ENCODE measurements at places on chromosomes 6 and 20. TPM values are rescaled to one million over a fixed set of nuclear protein-coding genes. Genes with fewer than 3 reads are reported as not detected.

- DNase-seq: no peak
- peaks cover 54% of the 10 kb centered on the region for H3K36me3 ChIP-seq
- peaks cover 15% of the 10 kb centered on the region for H3K4me1 ChIP-seq
Measured at GRCh38 chr6:118464620-118465019, 83.5 kb upstream of the PLN start.

DNA sequence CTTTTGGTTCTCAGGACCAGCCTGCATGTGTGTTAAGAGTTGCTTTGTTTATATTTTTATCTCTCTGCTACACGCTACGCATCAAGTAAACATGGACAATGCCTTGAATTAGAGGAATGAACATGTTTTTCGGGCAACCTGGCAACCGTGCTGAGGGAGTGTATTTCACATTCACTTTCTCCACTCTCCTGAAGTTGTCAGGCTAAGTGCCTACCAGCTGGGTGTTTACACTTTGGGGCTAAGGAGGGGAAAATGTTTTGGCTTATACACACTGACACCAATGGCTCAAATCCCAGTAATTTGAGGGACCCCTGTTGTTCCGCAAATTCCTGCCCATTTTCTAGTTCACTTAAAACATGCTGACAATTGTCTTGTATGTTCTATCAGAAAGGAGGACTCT, 141.5 kb upstream of the PDE7B start:
- H3K27ac ChIP-seq: no peak overlapping the region
- no peaks in the 10 kb centered on the region for H3K36me3 ChIP-seq
- no peak overlapping the region for H3K4me3 ChIP-seq
- no peaks in the 10 kb centered on the region for H3K4me1 ChIP-seq
- DNase-seq: no peak

- H3K27me3 ChIP-seq: no peaks in the 10 kb centered on the region
- no peaks in the 10 kb centered on the region for H3K36me3 ChIP-seq
- DNase-seq: no peak
- no peaks in the 10 kb centered on the region for H3K4me1 ChIP-seq
- H3K27ac ChIP-seq: no peak overlapping the region
Measured at GRCh38 chr6:134658596-134658995, 291.3 kb downstream of the ALDH8A1 start.

DNA sequence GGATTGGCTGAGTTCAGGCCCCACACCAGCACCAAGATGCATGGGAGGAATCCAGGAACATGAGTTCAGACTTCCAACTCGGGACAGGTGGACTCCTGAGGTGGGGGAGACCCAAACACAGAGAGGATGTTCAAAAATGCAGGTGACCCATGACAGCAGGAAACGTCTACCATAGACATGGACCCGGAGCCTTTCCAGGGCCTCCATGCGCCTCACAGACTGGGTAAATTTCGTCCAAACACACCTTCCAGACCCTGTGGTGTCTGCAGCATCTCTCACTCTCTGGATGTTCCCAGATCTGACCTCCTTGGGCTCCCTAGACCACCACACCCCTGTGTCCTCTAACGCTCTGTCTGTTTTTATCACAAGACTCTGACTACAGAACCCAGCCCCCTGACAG, 87.7 kb downstream of the PXDC1 start:
- no peak for DNase-seq
- H3K27ac ChIP-seq: no peak overlapping the region
- no peak overlapping the region for H3K4me3 ChIP-seq
- peaks cover 2% of the 10 kb centered on the region for H3K27me3 ChIP-seq

DNA sequence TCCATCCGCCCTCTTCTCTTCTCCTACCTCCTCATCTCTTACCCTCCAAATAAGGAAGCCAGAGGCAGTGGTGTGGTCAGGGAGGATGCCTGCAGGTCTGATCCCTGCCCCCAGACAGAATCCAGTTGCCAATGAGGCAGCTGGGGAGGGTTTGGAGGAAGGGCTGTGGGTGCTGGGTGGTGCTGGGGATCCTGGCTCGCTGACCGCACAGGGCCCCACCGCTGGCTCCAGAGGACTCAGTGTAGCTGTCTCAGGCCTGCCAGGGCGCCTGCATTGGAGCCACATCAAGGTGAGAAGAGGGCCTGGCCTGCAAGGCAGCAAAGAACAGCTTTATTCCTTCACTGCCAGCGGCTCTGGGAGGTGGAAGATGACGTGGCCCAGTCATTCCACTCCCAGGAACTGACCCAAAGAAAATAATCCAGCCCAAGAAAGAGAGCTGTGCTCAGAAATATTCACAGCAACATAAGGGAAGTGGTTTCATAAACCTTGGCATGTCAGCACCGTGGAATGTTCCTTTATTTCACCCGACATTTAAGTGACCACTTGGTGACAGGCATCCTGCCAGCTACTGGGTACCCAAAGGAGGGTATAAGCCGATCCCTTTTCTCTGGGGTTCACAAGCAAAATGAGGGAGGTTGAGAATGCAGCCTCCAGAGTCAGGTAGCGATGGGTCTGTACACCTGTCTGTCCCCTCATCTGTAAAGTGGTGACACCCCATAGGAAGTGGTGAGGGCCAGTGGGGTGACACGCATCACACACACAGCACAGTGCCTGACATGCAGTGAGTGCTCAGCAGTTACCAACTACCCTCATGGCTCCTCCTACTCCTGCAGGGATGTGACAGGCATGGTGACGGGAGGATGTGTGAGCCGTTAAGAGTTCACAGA, 125.1 kb downstream of the SNX5 start:
- peak; percentile 46 for DNase-seq
- no peaks in the 10 kb centered on the region for H3K27me3 ChIP-seq
- H3K27ac ChIP-seq: no peak overlapping the region

DNA sequence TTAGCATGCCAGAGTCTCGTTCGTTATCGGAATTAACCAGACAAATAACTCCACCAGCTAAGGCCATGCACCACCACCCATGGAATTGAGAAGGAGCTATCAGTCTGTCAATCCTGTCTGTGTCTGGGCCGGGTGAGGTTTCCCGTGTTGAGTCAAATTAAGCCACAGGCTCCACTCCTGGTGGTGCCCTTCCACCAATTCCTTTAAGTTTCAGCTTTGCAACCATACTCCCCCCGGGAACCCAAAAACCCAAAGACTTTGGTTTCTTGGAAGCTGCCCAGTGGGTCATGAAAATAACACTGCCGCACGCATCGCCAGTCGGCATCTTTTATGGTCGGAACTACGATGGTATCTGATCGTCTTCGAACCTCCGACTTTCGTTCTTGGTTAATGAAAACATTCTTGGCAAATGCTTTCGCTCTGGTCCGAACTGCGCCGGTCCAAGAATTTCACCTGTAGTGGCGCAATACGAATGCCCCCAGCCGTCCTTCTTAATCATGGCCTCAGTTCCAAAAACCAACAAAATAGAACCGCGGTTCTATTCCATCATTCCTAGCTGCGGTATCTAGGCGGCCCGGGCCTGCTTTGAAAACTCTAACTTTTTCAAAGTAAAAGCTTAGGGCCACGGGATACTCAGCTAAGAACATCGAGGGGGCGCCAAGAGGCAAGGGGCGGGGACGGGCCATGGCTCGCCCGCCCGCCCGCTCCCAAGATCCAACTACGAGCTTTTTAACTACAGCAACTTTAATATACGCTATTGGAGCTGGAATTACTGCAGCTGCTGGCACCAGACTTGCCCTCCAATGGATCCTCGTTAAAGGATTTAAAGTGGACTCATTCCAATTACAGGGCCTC, 1958.5 kb upstream of the DEFB115 start:
- peaks cover 17% of the 10 kb centered on the region for H3K36me3 ChIP-seq
- no peak overlapping the region for H3K27ac ChIP-seq
- H3K27me3 ChIP-seq: no peaks in the 10 kb centered on the region
- no peaks in the 10 kb centered on the region for H3K4me1 ChIP-seq
- no peak overlapping the region for H3K4me3 ChIP-seq

GRCh38 chr6:14542670-14543366, 425.2 kb downstream of the CD83 start:
- H3K36me3 ChIP-seq: no peaks in the 10 kb centered on the region
- H3K27me3 ChIP-seq: peaks cover 2% of the 10 kb centered on the region
- H3K4me3 ChIP-seq: no peak overlapping the region

DNA sequence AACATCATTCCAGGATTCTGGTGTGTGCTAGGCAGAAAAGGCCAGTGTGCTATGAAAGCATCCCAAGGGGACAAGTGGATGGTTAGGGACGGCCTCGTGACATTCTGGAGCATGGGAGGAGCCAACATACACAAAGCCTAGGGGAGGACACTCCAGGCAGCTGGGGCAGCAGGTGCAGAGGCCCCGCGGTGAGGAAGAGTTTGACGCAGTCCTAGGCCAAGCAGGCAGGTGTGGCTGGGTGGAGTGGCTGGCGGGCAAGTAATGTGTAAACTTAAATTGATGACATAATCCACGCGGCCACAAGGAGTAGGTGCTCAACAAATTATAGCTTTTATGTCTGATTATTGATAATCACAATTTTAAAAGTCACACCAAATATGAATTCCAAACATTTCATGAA, 93.6 kb downstream of the TMEM242 start:
- H3K27me3 ChIP-seq: peaks cover 5% of the 10 kb centered on the region
- no peaks in the 10 kb centered on the region for H3K36me3 ChIP-seq
- peaks cover 27% of the 10 kb centered on the region for H3K4me1 ChIP-seq
- no peak overlapping the region for H3K27ac ChIP-seq
- DNase-seq: no peak
- H3K4me3 ChIP-seq: no peak overlapping the region

- no peaks in the 10 kb centered on the region for H3K4me1 ChIP-seq
- DNase-seq: no peak
- no peaks in the 10 kb centered on the region for H3K27me3 ChIP-seq
- no peak overlapping the region for H3K27ac ChIP-seq
- no peaks in the 10 kb centered on the region for H3K36me3 ChIP-seq
Measured at GRCh38 chr6:54428431-54428830, 120.2 kb downstream of the TINAG start.

- no peak overlapping the region for H3K4me3 ChIP-seq
- H3K27ac ChIP-seq: no peak overlapping the region
Measured at GRCh38 chr20:57346477-57346876, 4.6 kb upstream of the RAE1 start.

DNA sequence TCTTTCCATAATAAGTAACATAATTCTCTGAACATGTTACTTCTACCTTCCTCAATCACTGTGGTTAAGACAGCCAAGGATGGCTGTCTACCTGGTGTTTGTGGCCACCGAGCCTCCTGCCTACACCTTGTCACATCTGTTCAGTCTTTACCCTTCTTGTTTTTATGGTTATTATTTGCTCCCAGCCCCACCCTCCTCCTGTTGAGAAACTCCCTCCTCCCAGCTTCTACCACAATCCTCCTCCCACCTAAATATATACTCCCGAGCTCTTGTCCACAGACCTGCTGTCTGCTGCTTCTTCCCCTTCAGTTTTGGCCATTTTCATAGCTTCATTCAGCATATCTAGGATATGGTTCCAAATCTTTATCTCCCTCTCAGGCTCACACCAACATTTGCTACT, 35.7 kb upstream of the GABRR1 start:
- H3K27me3 ChIP-seq: no peaks in the 10 kb centered on the region
- H3K4me3 ChIP-seq: no peak overlapping the region
- no peaks in the 10 kb centered on the region for H3K36me3 ChIP-seq
- DNase-seq: no peak

DNA sequence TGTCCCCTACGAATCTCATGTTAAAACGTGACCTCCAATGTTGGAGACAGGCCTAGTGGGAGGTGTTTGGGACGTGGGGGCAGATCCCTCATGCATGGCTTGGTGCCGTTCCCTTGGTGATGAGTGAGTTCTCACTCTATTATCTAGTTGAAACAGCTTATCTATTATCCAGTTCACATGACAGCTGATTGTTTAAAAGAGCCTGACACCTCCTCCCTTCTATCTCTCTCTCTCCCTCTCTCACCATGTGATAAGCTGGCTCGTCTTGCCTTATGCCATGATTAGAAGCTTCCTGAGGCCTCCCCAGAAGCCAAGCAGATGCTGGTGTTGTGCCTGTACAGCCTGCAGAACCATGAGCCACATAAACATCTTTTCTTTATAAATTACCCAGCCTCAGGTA, 32.9 kb upstream of the RIPK1 start:
- DNase-seq: no peak
- H3K4me3 ChIP-seq: no peak overlapping the region
- no peaks in the 10 kb centered on the region for H3K27me3 ChIP-seq
- H3K4me1 ChIP-seq: peaks cover 2% of the 10 kb centered on the region
- H3K27ac ChIP-seq: no peak overlapping the region
- H3K36me3 ChIP-seq: no peaks in the 10 kb centered on the region

GRCh38 chr20:49292010-49292409, 14.2 kb upstream of the ZNFX1 start:
- no peak overlapping the region for H3K4me3 ChIP-seq
- DNase-seq: no peak
- peaks cover 70% of the 10 kb centered on the region for H3K36me3 ChIP-seq
- H3K27ac ChIP-seq: no peak overlapping the region
- peaks cover 12% of the 10 kb centered on the region for H3K4me1 ChIP-seq
- H3K27me3 ChIP-seq: no peaks in the 10 kb centered on the region

- H3K4me3 ChIP-seq: no peak overlapping the region
- H3K4me1 ChIP-seq: peaks cover 7% of the 10 kb centered on the region
Measured at GRCh38 chr6:144294016-144294415, 8.9 kb downstream of the UTRN start.

GRCh38 chr6:145491126-145491525, 244.2 kb downstream of the EPM2A start:
- no peaks in the 10 kb centered on the region for H3K27me3 ChIP-seq
- no peak overlapping the region for H3K4me3 ChIP-seq
- H3K36me3 ChIP-seq: no peaks in the 10 kb centered on the region
- H3K4me1 ChIP-seq: no peaks in the 10 kb centered on the region
- no peak for DNase-seq

GRCh38 chr20:61881416-61881815, 184.3 kb downstream of the TAF4 start:
- no peaks in the 10 kb centered on the region for H3K36me3 ChIP-seq
- no peak for DNase-seq
- H3K4me3 ChIP-seq: no peak overlapping the region
- H3K27ac ChIP-seq: no peak overlapping the region
- H3K4me1 ChIP-seq: no peaks in the 10 kb centered on the region
- H3K27me3 ChIP-seq: peaks cover 8% of the 10 kb centered on the region

GRCh38 chr6:50887112-50887511, 68.4 kb downstream of the TFAP2B start:
- H3K4me3 ChIP-seq: no peak overlapping the region
- no peaks in the 10 kb centered on the region for H3K36me3 ChIP-seq
- no peaks in the 10 kb centered on the region for H3K4me1 ChIP-seq
- no peaks in the 10 kb centered on the region for H3K27me3 ChIP-seq
- no peak for DNase-seq
- no peak overlapping the region for H3K27ac ChIP-seq

- H3K36me3 ChIP-seq: no peaks in the 10 kb centered on the region
- H3K4me1 ChIP-seq: no peaks in the 10 kb centered on the region
- no peak for DNase-seq
- H3K27ac ChIP-seq: no peak overlapping the region
Measured at GRCh38 chr20:24116611-24117010, 128.0 kb upstream of the GGTLC1 start.

- peaks cover 36% of the 10 kb centered on the region for H3K36me3 ChIP-seq
- peak overlapping the region; percentile 76 for H3K27ac ChIP-seq
- no peak for DNase-seq
- H3K27me3 ChIP-seq: no peaks in the 10 kb centered on the region
Measured at GRCh38 chr20:45037050-45037449, 63.9 kb downstream of the KCNS1 start.

GATA5 gene
- not detected for total RNA-seq

NRN1 gene
- 1.3 TPM for total RNA-seq

CFAP206 gene
- total RNA-seq: not detected

PDYN gene
- not detected for total RNA-seq

CLPSL2 gene
- not detected for total RNA-seq

OPRL1 gene
- 0.71 TPM for total RNA-seq

TFB1M gene
- total RNA-seq: 48.5 TPM

IPCEF1 gene
- 10.5 TPM for total RNA-seq

PLCB1 gene
- 4.0 TPM for total RNA-seq

TRDN gene
- total RNA-seq: not detected
